C1 segment of cervical spinal cord (tissue), 14 donors: ENCODE measurements at places on chromosomes 1 and 21.

GRCh38 chr1:156391701-156392100 is 22.7 kb downstream of the RHBG start:
- DNase-seq, result no peak

GRCh38 chr1:200962631-200963030 is 60.9 kb downstream of the KIF21B start:
- no peak for DNase-seq

DNA sequence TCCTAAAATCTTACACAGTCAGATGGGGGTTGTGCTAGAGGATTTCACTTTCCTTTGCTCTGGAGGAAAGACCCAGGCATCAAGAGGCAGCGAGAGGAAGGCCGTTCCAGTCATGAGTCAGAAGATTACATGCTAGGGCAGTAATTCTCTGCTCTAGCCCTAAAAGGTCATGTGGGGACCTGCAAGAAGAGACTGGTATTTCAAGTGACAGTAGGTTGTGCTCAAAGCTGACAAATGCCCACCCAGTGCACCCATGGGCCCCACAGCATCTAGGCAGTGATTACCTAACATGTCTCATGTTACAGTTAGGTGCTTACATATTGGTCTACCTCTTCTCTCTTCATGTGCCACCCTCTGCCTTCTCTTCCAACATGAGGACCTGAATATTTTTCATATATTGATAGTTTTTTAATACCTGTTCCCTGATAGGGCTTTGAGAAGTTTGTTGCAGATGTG is 99.7 kb upstream of the BEND5 start:
- no peak for DNase-seq

- peak; percentile 3 for DNase-seq
Observed at GRCh38 chr1:84892705-84893618, at the start of gene LPAR3. TSS of gene LPAR3 (minus strand) at chr1:84893206. CDS start at chr1:84866120, 27,086 bp downstream.

DNA sequence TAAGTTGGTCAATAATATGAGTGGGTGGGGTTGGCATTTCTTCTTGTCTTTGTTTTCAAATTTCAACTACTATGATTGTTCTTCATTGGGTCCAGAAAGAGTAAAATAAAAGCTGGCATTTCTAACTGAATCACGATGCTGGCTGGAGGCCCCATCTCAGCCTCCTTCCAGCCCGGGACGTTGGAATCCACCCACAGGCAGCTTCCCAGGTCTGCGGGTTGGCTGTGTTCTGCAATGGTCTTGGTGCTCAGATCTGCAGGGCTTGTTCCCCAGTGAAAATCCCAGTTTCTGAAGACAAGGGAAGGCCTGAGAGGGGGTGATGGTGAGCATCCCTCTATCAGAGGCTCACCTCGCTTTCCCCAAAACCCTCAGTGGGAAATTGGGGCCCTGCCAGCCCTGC is 54.7 kb upstream of the ARHGEF16 start:
- DNase-seq, result no peak

DNA sequence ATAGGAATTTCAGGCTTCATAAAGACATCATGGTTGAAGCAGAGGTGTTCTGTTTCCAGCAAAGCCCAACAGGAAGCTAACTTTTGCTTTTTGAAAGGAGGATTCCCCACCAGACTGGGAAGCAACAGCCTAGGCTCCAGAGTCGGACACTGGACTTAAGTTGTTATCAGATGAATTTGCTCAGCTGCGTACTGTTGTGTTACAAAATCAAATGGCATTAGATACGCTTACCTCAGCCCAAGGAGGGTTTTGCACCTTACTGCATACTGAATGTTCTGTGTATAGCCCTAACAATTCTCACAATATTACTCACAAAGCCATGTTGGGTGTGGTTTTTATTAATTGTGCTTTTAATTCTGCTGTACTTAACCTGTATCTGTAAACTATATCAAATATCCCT is 547 bp upstream of the CHIA start:
- no peak for DNase-seq

DNA sequence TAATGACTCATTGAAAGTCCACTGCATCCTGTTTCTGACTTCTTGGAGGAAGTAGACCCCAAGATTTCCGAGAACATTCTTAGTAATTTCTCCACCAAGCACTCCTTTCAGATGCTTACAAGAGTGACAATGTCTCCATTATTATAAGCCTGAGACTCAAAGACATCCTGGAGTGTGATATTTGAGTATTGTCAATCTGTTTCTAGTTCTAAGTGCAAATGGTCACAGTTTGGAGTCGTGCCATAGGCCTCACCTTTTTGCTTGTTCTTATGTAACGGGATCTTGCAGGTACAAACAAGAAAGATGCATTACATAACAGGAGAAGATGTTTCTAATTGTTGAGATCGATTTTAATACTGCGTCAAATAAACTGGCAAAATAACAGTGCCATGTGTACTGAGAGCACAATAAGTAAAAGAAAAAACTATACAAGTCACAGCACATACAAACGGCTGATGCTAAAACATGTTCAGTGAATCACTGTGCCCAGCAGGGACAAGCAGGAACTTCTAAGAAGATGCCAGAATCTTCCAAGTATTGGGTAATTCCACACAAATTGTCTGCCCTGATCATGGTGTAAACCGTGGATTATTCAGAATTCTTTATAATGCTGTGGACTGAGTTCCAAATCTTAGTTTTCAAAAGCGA is 54.1 kb downstream of the CD2 start:
- no peak for DNase-seq

DNA sequence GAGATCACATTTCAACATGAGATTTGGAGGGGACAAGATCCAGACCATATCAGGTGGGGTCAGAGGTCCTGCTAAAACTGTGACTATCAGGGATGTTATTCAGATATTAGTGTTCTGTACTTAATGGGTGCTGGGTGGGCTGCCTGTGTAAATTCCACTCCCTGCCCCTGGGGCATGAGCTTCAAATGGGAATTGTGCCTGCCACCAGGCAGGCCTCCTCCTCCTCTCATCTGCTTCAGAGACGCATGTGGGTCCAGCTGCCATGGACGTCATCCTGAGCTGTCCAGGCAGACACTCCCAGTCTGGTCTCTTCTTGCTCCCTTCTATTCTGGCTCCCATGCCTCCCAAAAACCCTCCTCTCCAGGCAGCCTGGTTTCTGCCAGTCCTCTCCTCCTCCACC is 10.4 kb downstream of the QSOX1 start:
- DNase-seq, result no peak

DNA sequence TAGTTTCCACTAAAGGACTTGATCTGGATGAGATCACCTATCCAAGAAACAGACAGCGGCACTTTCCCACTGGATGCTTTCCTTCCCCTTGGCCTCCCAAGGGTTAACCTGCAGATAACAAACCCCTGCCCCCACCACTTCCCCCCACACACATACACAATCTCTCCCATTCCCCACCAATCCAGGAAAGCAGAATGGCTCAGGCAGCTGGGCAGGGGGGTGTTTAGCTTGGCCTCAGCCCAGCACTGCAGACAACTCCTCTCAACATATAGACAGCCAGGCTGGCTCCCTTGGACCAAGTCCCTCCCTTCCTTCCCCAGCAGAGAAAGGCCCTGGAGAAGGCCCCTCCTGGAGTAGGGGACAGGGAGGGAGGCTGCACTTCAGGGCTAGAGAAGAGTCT is 24.6 kb downstream of the PLEKHA6 start:
- DNase-seq, result no peak

- DNase-seq, result no peak
Observed at GRCh38 chr1:23827717-23828116, 2.5 kb upstream of the HMGCL start.

GRCh38 chr1:54839824-54840223 is 38.7 kb upstream of the TTC22 start:
- DNase-seq, result no peak

DNA sequence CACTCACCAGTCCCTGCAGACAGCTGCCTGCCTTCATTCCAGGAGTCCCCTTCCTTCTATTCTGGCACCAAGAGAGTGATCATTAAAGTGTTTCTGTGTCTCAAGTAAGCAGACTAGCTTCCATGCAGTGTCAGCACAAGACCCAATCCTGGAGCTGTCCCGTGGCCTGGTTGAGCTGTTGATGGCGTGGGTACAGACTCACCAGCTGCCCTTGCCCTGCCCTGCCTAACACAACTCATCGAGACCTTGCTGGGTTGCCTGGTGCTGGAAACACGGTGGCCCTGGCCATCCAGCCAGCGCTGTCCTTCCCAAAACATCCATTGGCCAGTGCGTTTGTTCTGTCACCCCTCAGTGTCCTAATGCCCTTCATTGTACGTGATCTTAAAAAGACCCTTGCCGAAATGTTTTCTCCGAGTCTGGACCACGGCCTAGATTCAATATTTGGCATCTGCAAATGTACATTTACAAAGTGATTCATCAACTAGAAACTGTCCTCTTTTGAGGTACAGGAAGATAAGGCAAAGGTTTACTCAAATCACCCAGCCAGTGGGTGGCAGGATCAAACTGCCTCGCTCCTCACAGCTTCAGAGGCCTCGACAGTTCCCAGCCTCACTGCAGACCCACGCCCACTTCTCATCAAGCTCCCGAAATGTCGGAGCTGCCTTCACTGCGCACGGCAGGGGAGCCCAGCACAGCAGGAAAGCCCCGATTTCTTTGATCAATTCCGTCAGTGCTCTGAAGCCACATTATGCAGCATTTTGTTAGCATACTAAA is 494.2 kb downstream of the KIF26B start:
- no peak for DNase-seq

DNA sequence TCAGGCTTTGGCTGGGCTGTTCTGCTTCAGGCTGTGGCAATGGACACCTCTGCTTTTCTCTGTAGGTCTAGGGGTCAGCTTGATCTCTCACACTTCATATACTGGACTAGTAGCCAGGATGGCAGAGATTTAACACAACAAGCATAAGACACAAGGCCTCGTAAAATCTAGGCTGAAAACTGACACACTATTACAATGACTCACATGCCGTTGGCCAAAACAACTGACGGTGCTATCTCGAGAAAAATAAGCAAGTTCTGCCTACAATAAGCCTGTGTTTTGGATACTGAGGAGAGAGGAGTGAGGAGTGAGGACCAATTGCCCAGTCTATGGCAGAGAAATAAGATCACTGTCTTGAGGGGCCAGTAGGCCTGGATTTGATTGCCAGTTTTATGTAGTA is 840.7 kb upstream of the ADAMTS5 start:
- DNase-seq, result peak; percentile 15

GRCh38 chr1:200951016-200951415 is 56.3 kb downstream of the INAVA start:
- DNase-seq, result no peak

DNA sequence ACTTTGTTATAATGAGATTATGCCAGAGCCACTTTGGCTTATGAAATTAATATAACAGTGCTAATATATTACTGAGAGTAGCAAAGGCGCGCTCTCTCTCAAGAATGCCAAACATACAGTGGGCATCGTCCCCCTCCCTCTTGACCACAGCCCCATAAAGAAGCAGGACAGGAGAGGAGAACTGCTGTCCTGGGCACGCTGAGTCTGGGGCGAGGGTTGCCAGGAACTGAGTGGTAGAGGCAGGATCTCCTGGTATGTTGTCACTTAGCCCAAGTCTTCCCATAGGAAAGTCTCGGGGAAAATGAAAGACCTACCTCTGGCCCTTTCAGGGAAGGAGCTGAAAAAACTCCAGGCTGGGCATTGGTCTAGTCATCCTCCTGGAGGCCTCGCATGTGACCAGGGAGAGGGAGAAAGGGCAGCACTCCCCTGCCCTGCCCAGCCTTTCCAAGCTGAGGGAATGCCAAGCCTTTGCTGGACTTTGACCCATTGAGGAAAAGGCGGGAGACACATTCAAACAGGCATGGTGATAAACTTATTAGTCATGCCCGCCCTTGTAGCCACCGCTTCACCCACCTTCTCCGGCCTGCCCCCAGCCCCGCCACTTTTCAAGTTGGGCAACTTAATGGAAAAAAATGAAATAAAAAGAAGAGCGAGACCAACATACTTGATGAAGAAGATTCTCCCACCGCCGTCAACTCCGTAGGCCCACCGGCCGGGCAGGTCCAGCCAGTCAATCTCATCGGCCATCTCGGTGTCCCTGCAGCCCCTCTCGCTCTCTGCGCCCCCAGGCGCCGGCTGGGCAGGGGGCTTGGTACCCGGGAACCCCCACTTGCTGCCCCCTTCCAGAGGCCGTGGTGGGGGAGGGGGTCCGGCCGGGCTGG is 17.4 kb upstream of the PLEKHA6 start:
- DNase-seq, result no peak

- DNase-seq, result no peak
Observed at GRCh38 chr21:32708069-32708468, 19.7 kb downstream of the SYNJ1 start.

- no peak for DNase-seq
Observed at GRCh38 chr1:166328956-166329355, 162.2 kb upstream of the FAM78B start.

- no peak for DNase-seq
Observed at GRCh38 chr1:236052232-236052993, 12.5 kb downstream of the NID1 start.

GRCh38 chr1:117964290-117965038 is 34.9 kb downstream of the WDR3 start:
- no peak for DNase-seq

GRCh38 chr1:167620002-167620401 is 10.0 kb upstream of the RCSD1 start:
- no peak for DNase-seq

GRCh38 chr1:79264975-79265818 is 258.7 kb upstream of the ADGRL4 start:
- DNase-seq, result no peak

DNA sequence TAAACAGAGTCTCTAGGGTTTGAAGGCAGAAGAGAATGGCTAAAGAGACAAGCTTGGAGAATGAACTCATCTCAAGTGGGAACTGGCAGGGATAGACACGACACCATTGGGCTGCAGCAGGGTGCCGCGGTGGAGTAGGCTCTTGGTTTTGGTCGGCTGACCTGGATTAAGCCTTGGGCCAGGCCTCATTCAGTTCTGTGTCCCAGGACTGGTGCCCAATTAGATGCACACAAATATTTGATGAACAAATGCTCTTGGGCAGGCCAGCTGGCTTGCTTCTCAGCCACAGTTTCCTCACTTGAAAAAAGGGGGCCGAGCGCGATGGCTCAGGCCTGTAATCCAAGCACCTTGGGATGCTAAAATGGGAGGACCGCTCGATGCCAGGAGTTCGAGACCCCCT is 53.4 kb upstream of the CITED4 start:
- DNase-seq, result no peak

DNA sequence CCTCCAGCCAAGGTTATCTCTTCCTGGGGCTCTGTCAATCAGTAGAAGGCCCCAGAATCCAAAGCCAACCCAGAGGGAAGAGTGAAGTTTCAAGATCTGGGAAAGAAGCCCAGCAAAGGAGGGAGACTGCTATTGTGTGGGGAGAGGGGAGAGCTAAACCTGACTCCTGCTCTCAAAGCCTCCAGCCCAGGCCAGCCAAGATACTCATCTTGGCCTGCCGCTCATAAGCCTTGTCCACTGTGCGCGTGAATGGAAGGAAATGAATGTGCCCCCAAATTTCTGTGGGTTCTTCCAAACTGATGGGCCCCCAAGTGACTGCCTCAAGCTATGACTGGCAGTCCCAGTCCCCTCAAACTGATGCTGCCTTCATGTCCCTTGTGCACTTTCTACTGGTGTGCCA is 2.0 kb downstream of the PLXNA2 start:
- no peak for DNase-seq

- DNase-seq, result no peak
Observed at GRCh38 chr1:231021540-231022031, 18.5 kb downstream of the FAM89A start.

- no peak for DNase-seq
Observed at GRCh38 chr1:31434101-31434871, 21.3 kb downstream of the SERINC2 start.
